Stimulated activated CD4-positive, alpha-beta T cell treated with anti-CD3 and anti-CD28 coated beads, Interleukin-4, amount 100 ng/mL, for 1 hour (primary cell): ENCODE measurements at places on chromosomes 5 and 9.
A peak's percentile ranks its signal among the peaks of the same experiment; 100 is the strongest.

DNA sequence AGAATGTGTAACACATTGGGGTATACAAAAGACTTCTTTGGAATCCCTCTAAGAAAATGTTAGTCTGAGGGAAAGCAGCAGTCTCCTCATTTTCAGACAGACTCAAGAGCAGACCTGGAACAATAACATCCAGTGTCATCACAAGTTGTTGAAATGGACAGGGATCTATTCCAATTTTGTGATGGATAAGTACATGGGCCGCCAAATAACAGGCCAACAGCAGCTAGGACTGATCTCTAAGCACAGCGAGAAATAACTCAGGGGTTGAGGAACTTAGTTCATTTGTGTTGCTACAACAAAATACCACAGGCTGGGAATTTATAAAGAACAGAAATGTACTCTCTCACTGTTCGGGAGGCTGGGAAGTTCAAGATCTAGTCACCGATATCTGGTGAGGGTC lies 7.6 kb upstream of the ITGA2 start:
- DNase-seq = no peak

GRCh38 chr9:77210116-77210515 lies 32.8 kb downstream of the VPS13A start:
- no peak for DNase-seq

- no peak for DNase-seq
Measured at GRCh38 chr9:93477397-93477796, 24.0 kb upstream of the FAM120AOS start.

DNA sequence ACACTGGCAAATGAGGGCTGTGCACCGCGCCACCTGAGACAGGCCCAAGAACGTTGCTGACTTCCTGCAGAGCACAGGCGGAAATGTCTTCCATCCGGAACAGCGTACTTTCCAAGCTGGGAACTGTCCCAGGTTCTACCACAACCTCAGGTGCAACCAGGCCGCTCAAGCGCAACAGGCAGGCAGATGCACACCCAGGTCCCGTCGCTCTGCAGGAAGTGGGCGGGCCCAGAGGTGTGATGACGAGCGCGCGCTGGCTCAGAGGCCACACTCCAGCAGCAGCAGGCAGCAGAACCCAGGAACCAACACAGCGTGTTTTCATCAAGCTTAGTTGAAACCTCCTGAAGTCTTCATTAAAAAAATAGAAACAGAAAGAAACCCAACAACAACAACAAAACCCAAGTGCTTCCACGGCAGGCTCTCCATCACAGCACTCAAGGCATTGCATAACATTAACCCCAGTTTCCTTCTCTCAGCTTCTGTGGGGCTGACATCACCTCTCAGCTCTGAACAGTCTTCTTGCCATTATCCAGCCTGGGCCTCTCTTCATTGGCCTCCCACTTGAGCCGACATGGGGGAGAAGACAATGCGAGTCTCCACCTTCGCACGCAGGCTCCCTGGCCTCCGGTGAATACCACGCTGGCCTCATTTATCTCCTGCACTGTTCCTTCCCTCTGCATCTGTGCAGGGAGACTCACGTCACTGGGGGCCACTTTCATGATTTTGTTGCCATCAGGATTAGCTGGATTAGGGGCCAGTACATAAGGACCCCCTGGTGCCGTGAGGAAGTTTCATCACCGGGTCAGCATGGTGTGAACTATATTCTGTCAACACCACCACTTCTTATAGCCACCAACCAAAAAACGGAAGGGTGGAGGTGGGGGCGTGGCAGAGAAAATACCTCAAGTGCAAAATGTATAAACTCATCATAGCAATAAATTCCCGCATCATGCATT lies 22.1 kb downstream of the PTCH1 start:
- DNase-seq = peak; percentile 83

GRCh38 chr9:85408494-85408893 lies 333.3 kb downstream of the AGTPBP1 start:
- DNase-seq = no peak

- DNase-seq = no peak
Measured at GRCh38 chr9:98838155-98838867, 30.8 kb downstream of the GALNT12 start.

GRCh38 chr5:159854916-159855315 lies 61.4 kb upstream of the ADRA1B start:
- no peak for DNase-seq

DNA sequence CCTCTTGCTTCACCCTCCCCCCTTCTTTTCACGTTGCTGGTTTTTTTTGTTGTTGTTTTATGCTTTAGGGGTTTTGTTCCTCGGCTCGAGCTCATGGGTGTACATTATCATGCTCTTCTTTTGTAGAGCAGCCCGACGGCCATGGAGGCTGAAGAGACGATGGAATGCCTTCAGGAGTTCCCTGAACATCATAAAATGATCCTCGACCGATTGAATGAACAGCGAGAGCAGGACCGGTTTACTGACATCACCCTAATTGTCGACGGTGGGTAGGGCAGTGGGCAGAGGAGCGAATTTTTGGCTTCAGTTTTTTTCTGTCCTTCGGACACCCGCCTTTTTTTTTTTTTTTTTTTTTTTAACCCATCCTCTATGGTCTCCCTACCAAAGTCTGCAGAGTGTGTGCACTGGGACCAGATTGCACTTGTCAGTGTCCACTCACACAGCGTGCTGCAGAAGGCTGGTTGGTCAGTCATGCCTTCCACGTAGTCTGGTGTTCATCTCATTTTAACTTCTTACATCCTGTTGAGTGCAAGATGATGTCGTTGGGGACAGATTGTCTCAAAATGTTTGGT lies 1.3 kb downstream of the ZNF131 start:
- DNase-seq = no peak

- no peak for DNase-seq
Measured at GRCh38 chr9:78064075-78064474, 32.5 kb upstream of the GNAQ start.

GRCh38 chr9:132609829-132610228 lies 27.4 kb downstream of the BARHL1 start:
- DNase-seq = no peak

DNA sequence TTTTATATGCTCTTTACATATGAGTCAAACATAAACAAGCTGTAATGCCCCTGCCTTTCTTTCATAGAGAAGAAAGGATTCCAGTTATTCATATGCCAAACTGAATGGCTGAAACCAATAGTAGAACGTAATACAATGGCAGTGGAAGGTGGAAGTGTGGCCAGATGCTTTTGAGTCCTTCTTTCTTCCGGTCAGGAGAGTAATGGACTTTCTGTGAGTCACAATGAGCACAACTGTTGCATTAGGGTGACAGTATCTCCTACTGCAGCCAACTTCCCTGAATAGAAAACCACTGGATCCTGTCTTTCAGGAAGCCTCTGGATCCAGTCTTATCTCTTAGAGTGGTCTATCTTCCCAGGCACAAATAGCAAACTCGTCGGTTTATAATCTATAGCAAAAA lies 855.2 kb downstream of the MAT2B start:
- DNase-seq = no peak

GRCh38 chr9:74117151-74117550 lies 380.0 kb upstream of the RORB start:
- DNase-seq = no peak

DNA sequence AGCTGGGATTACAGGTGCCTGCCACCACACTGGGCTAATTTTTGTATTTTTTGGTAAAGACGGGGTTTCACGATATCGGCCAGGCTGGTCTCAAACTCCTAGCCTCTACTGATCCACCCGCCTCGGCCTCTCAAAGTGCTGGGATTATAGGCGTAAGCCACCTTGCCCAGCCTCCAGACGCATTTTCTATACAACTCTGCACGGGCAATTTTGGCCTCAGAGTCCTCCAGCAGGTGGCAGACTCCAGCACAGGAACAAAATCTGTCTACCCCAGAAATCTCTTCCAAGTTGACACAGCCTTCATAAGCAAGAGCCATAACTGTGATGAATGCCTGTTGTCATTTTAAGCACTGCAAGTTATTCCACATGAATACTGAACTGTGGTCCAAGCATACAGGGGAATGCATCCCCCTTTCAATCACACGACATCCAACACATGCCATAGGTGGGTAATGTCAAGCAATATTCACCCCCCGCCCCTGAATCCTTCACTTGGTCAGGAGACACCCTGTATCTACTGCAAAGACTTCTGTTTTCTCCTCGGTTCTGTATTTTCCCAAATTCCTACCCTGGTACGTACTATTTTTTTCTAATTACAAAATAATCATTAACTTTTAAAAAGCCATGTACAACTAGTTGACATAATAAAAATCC lies 50.8 kb downstream of the ALDH7A1 start:
- DNase-seq = peak; percentile 25

DNA sequence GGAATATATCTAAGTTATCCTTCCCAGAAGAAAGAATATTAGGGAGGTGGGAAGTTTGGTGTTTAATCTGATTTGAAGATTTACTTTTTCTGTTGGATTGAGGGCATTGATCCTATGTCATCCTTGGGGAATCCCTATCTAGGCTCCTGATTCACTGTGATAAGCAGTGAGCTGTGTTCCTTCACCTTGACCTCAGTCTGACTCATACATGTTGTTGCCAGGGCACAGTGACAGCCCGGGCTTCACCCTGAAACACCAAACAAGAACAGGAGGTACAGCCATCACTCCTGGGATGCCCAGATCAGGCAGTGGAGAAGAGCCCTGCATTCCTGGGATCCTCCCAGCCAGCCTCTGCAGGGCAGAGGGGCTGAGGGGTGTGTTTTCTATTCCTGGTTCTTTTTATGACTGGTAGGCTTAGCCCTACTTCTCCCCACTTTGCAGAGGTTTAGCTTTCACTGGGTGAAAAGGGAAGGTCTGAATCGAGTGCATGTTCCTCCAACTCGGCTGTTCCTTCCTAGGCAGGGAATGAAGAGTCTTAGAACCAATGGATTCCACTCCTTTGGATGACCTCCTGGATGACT lies 3.1 kb upstream of the FAM53C start:
- DNase-seq = no peak

GRCh38 chr9:81861644-81862043 lies 66.6 kb upstream of the SPATA31D4 start:
- no peak for DNase-seq

- DNase-seq = no peak
Measured at GRCh38 chr9:37700131-37700530, 49.4 kb downstream of the FRMPD1 start.

DNA sequence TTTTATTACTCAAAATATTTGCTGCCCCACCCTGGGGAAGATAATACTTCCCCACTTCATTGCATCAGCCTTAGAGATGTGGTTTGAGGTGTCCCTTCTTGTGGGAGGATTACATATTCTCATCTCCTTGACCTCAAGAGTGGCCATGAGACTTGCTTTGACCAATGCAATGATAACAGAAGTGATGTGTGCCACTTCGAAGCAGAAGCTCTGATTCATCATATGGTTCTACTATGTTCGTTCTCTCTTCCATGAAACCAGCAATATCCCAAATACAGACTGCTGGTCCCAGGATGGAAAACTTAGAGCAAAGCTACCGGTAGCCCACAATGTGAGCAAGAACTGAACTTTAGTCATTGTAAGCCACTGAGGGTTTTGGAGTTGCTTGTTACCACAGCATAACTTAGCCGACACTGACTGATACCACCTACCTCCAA lies 92.0 kb downstream of the THBS4 start:
- DNase-seq = no peak

- DNase-seq = no peak
Measured at GRCh38 chr9:89993678-89994630, 389.1 kb downstream of the GADD45G start.

DNA sequence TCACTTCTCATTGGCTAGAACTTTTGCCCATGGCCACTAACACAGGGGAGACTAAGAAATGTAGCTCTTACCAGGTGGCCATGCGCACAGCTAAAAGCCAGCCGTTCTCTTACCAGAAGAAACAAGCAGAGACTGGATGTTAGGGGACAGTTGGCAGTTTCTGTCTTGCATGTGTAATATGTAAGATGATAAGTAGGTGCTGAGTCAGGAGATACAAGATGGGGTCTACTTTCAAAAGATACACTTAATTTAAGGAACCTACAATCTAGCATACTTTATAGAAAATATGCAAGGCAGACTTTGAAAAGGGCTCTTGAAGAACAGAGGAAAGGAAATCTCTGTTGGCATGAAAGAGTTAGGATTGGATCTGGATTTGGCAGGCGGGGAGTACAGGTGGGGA lies 244.5 kb downstream of the ZSWIM6 start:
- DNase-seq = no peak

DNA sequence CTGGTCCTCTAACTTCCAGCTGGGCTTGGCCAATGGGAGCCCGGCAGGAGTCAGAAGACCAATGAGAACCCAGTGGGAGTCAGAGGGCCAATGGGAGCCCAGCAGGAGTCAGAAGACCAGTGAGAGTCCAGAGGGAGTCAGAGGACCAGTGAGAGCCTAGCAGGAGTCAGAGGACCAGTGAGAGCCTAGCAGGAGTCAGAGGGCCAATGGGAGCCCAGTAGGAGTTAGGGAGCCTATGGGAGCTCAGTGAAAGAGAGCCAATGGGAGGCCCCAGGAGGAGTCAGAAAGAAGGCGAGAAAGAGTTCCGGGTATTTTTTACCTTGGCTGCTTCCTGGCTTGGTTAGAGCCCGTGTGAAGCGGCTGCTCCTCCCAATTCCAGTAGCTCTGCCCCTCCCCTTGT lies 191.0 kb downstream of the GABBR2 start:
- DNase-seq = no peak

- DNase-seq = no peak
Measured at GRCh38 chr9:38144421-38144820, 75.4 kb upstream of the SHB start.

- no peak for DNase-seq
Measured at GRCh38 chr5:95711501-95712346, 19.4 kb upstream of the RHOBTB3 start.

- DNase-seq = no peak
Measured at GRCh38 chr9:120616966-120617935, 37.3 kb upstream of the CDK5RAP2 start.

- no peak for DNase-seq
Measured at GRCh38 chr9:131481441-131482342, 21.0 kb upstream of the POMT1 start.

GRCh38 chr5:87300176-87300575 lies 32.5 kb downstream of the RASA1 start:
- DNase-seq = no peak
